ENCODE measurements at places on chromosomes 4 and X.

GRCh38 chr4:674172-675035 lies at the start of the genes ATP5ME and MYL5:
ATP5ME (minus strand) TSS chr4:674276; CDS start chr4:674247, 29 bp downstream.
MYL5 (plus strand) TSS chr4:674542; CDS start chr4:678027, 3,485 bp downstream.
- H3K36me3 ChIP-seq = peaks cover 25% of the 10 kb centered on the region
- H3K27me3 ChIP-seq = no peaks in the 10 kb centered on the region
- peak; percentile 98 for DNase-seq
- peak within 1 kb of the TSS; percentile 79 for H3K27ac ChIP-seq
- H3K4me3 ChIP-seq = peak within 1 kb of the TSS; percentile 90
- peaks cover 36% of the 10 kb centered on the region for H3K4me1 ChIP-seq

GRCh38 chr4:25550376-25551030 lies 105.1 kb upstream of the SLC34A2 start:
- H3K4me1 ChIP-seq = peaks cover 3% of the 10 kb centered on the region
- no peaks in the 10 kb centered on the region for H3K27me3 ChIP-seq
- DNase-seq = no peak
- H3K27ac ChIP-seq = no peak overlapping the region
- H3K4me3 ChIP-seq = no peak overlapping the region
- H3K36me3 ChIP-seq = no peaks in the 10 kb centered on the region

GRCh38 chr4:27843776-27844175 lies 983.1 kb downstream of the STIM2 start:
- no peak overlapping the region for H3K27ac ChIP-seq
- H3K4me3 ChIP-seq = no peak overlapping the region
- H3K4me1 ChIP-seq = no peaks in the 10 kb centered on the region
- H3K27me3 ChIP-seq = no peaks in the 10 kb centered on the region
- H3K36me3 ChIP-seq = no peaks in the 10 kb centered on the region

- peak; percentile 46 for DNase-seq
- H3K27ac ChIP-seq = no peak overlapping the region
- H3K27me3 ChIP-seq = no peaks in the 10 kb centered on the region
- H3K4me1 ChIP-seq = no peaks in the 10 kb centered on the region
Observed at GRCh38 chrX:44580466-44580865, 37.8 kb upstream of the FUNDC1 start.

GRCh38 chrX:643911-644303 lies 13.3 kb downstream of the SHOX start:
- H3K4me1 ChIP-seq = no peaks in the 10 kb centered on the region
- H3K36me3 ChIP-seq = no peaks in the 10 kb centered on the region
- no peak overlapping the region for H3K4me3 ChIP-seq
- no peak for DNase-seq
- peaks cover 55% of the 10 kb centered on the region for H3K27me3 ChIP-seq
- H3K27ac ChIP-seq = no peak overlapping the region

DNA sequence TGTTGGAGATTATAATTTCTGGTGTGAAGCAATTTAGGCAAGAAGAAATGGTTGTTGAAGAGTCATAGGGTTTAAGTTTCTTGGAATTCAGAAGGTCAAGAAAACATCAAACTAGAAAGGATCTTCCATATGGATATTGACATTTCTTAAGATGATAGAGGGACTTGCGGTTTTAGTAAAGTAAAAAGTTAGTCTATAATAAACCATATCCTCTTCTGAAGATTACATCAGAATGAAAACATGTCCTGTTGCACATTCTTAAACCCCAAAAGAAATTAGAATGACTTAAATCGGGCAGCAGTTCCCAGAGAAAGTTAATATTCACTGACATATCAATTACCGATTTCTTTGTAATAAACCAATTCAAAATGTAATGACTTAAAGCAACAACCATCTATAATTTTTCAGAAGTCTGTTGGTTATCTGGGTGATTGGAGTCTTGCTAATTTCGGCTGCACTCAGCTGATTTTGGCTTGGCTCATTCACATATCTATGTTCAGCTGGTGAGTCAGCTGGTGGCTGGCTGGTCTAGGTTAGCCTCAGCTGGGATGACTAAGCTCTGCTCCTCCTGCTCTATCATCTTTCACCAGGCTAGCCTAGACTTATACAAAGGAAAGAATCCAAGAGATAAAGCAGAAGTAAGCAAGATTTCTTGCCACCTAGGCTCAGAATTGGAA lies 24.4 kb upstream of the DYNLT3 start:
- H3K27me3 ChIP-seq = no peaks in the 10 kb centered on the region
- DNase-seq = no peak
- H3K4me3 ChIP-seq = no peak overlapping the region
- H3K4me1 ChIP-seq = no peaks in the 10 kb centered on the region
- no peaks in the 10 kb centered on the region for H3K36me3 ChIP-seq

- no peak overlapping the region for H3K27ac ChIP-seq
- DNase-seq = peak; percentile 19
- no peaks in the 10 kb centered on the region for H3K27me3 ChIP-seq
- no peak overlapping the region for H3K4me3 ChIP-seq
Observed at GRCh38 chr4:7647600-7648543, 213.1 kb upstream of the PSAPL1 start.

DNA sequence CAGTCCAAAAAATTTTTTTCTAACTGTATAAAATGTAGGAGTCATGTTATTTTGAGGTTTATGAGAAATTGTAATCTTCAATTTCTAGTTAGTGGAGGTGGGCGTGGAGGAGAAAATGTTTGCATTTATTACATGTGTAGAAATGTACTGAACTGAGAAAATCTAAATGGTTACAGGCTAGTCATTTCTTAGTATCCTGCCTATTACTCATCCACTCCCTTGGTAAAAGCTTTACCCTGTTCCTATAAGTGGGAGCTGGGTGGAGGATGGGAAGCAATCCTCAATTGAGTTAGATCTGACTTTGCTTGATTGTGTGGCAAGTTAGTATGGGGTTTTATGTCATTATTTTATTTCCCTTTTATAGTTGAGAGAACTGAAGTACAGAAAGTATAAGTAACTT lies 73.8 kb downstream of the POLA1 start:
- H3K27ac ChIP-seq = no peak overlapping the region
- H3K27me3 ChIP-seq = no peaks in the 10 kb centered on the region
- no peak overlapping the region for H3K4me3 ChIP-seq
- no peaks in the 10 kb centered on the region for H3K4me1 ChIP-seq
- DNase-seq = no peak
- peaks cover 3% of the 10 kb centered on the region for H3K36me3 ChIP-seq

Measured in large intestine (tissue), 12 donors.